SW 1271 (cell line): ENCODE measurements at places on chromosomes 6 and 20.
A peak's percentile ranks its signal among the peaks of the same experiment; 100 is the strongest.

DNA sequence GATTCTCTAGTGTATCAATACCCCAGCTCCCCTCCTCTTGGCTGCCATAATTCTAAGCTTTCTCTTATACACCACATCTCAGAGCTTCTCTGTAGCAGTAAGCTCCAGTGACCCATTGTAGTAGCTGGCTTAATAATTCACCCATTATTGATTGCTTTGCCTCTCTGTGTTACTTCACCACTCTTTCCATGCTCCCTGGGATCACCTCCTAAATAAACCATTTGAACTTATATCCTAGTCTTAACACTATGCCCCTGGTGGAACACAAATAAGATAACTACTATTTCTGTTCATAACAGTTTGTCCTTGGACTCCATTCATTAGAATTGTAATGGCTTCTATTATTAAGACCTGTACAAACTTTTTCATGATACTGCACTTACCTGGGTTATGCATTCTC is 758.9 kb downstream of the KIF16B start:
- DNase-seq = no peak

DNA sequence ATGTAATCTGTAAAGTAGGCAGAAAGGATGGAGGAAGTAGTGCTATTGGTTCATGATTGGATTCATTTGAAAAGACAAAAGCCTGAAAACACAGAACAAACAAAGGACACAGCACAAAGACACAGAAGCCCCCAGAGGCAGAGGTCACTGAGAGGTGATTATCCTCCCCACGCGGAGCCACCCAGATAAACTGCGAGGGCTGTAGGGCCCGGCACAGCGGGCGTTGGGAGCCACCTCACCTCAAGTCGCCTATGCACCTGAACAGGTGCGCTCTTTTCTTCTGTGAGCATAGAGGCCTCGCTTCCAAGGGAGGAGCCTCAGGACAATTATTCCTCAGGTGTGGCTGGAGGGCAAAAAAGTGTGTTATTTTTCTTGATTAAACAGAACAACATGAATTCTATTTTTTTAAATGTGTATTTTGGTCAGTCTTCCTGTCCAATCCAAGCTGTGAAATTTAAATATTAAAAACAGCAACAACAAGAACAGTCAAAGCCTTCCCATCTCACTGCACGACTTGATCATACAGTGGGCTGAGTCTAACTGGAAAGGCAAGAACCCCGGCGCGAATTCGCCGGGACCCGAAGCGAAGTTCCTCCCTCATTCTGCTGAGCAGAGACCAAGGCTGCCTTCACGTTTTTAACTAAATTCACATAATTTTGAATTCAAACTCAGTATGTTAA is 205.3 kb downstream of the THBS2 start:
- no peak for DNase-seq

- no peak for DNase-seq
Measured at GRCh38 chr6:43060034-43060754, 763 bp downstream of the KLC4 start.

DNA sequence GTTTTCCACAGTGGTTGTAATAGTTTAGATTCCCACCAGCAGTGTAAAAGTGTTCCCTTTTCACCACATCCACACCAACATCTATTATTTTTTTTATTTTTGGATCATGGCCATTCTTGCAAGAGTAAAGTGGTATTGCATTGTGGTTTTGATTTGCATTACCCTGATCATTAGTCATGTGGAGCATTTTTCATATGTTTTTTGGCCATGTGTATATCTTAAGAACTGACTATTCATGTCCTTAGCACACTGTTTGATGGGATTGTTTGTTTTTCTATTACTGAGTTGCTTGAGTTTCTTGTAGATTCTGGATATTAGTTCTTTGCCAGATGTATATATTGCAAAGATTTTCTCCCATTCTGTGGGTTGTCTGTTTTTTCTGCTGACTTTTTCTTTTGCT is 820.1 kb downstream of the TENT5A start:
- no peak for DNase-seq

DNA sequence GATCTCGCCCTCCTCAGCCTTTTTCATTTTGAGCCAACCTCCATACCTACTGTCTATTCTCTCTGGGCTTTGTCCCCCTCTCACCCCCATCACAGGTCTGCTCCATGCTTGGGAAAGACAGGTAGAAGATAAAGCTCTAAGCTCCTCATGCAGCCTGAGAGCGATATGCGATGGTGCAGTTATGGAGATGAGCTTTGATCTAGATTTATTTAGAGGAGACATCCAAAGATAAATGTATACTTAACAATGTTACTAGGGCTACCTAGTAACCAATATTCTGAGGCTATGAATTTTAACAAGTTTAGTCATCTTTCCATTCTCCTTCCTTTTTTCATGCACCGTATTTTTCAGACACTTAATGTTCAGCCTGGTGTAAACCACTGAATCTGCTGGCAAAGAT is 95.3 kb downstream of the TRDN start:
- DNase-seq = no peak

- DNase-seq = peak; percentile 94
Measured at GRCh38 chr20:41003143-41003935, 25.3 kb upstream of the TOP1 start.

DNA sequence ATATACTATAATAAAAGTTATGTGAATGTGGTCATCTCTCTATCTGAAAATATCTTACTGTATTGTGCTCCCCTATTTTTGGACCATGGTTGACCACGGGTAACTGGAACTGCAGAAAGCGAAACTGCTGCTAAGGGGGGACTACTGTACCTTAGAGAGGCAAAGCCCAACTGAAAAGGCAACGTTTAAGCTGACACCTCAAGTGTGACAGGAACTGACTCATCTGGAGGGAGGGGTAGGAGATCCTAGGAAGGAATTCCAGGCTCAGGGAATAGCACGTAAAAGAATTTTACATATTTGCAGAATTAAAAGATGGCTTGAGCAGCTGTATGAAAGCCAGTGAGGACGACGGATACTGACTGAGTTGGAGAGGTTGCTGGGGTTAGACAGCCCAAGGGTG is 34.8 kb downstream of the ELOVL2 start:
- peak; percentile 49 for DNase-seq

GRCh38 chr20:18138266-18138582 is 561 bp downstream of the KAT14 start:
- DNase-seq = no peak

DNA sequence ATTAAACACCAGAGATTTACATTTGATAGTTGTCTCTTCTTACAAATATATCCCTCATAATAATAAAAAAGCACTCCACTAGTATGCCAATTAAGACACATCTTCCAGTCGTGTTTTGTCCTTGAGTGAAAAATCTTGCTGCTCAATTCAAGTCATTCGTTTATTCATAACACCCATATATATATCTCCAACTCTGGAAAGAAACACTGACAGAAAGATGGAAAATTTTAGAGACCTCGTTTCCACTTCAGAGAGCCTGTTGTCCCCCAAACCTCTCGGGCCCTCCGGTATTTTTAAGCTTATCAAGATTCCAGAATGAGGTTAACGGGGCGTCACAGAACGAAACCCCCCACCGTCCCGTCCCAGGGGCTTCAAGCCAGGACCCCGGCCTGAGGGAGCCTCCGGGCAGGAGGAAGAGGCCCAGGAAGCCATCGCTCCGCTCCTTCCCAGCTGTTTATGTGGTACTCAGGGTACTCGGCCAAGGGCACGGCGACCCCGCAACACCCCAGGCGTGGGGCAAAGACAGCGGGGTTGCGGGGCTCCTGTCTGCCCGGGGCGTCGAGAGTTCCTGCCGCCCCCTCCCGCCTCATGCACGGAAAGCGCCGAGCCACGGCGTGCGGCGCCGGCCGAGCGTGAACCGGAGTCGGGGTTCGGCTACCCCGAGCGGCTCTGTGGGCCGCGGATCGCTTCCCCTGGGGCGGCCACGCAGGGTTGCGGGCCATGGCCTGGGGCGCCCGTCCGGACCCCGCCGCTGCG is 623 bp upstream of the SNX9 start:
- DNase-seq = no peak

- DNase-seq = no peak
Measured at GRCh38 chr6:156821707-156822106, 44.5 kb downstream of the ARID1B start.
